Tongue (tissue), 3 donors: ENCODE measurements at places on chromosomes 2 and 18.
A peak's percentile ranks its signal among the peaks of the same experiment; 100 is the strongest.

DNA sequence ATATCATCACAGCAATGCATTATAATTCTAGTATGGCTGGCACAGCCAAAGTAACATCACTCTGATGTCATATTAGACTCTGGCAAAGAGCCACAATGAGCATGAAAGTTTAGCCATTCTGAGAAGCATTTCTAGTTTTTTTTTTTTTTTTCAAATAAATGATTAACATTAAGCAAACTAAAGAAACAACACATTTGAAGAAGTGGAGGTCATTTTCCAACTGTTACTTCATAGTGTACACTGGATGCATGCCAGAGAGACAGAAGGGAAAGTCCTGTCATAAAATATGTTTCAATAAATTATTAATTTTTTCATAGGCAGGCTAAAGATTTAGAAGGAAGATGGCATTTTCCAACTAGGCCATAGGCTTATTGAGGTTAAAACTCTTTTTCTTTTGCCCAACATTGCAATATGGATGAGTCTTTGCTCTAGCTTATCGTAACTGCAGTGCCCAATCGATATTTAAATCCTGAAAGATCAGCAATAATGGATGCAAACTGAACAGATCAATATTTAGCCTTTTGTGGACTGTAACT, 1630.4 kb upstream of the ACVR2A start:
- no peak for DNase-seq

DNA sequence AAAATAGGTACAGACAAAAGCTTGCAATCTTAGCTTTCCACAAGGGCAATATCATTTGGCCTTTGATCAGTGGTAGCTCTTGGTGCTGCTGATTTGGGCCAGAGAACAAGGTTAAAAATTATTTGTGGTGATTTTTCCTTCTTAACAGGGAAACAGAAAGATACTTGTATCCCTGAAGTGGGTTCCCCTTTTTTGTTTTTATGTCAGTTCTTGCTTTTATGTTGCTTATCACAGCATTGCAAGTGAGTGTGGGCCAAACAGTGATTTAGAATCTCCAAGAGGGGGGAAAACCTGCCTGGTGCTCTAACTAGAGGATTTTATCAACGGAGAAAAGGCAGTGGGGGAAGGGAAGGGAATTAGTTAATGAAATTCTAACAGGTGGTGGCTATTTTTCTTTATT, 197.6 kb upstream of the SP5 start:
- no peak for DNase-seq

GRCh38 chr2:8676921-8677645, 4.8 kb upstream of the ID2 start:
- peak; percentile 65 for DNase-seq

DNA sequence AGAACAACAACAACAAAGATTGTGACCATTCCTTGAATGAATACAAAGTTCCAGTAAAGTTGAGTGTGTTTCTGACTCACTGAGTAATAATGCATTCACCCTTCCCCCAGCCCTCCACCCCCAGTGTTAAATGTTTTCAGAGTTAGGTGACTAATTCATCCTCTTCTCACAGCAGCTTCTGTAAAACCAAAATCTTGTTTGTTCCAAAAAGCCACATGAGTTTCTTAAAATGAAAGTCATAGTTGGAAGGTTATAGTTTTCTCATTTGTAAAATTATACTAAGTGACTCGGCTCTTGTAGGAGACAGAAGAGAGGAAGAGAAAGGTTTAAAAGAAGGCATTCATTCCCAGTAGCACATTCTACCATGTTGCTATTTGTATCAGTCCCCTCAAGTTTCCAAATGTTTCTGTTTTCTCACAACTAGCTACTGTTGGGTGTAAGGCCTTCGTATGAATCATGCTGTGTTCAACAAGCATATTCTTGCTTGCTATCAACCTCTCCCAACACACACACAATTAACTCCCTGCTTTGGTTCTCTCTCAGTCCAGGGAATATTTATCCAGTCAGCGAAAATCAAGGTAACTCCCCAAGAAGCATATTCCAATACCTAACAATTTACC, 75.3 kb downstream of the MBD2 start:
- no peak for DNase-seq

GRCh38 chr2:28419003-28419402, 26.3 kb downstream of the FOSL2 start:
- DNase-seq: no peak
